ENCODE measurements at places on chromosomes 13 and 19.

- no peak for DNase-seq
Observed at GRCh38 chr13:65606622-65607021, 1623.5 kb downstream of the PCDH9 start.

DNA sequence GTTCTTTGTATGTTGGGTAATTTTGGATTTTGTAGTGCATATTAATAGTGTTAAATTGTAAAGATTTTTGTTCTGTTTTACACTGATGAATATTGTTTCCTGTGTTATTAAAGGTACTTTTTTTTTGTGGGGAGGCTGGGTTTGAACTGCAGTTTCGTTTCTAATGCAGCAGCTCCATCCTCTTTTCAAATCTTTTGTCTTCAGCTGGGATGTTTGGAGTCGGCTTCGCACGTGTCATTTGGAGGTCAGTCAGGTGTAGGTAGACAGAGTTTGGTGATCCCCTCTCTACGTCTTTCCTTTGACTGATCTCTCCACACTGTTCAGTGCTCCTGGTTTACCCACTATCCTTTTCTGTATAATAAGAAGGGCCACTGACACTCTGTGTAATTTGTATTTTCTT lies 30.3 kb downstream of the TDRD3 start:
- DNase-seq = no peak

- DNase-seq = no peak
Observed at GRCh38 chr13:109160357-109160756, 530.9 kb downstream of the MYO16 start.

GRCh38 chr19:6451583-6452222 lies 7.9 kb downstream of the SLC25A23 start:
- DNase-seq = no peak

- no peak for DNase-seq
Observed at GRCh38 chr13:36515466-36515865, 83.2 kb downstream of the CCNA1 start.

GRCh38 chr19:28292822-28293500 lies 920.0 kb downstream of the UQCRFS1 start:
- DNase-seq = no peak

DNA sequence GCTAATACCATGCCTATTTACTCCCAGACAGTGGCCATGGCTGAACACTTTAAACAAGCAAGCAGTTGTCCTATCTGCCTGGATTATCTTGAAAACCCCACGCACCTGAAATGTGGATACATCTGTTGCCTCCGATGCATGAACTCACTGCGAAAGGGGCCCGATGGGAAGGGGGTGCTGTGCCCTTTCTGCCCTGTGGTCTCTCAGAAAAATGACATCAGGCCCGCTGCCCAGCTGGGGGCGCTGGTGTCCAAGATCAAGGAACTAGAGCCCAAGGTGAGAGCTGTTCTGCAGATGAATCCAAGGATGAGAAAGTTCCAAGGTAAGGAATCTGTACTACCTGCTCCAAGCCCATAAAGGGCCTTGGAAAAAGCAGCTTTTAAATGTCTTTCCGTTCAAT lies 8.6 kb downstream of the RFPL4AL1 start:
- no peak for DNase-seq

DNA sequence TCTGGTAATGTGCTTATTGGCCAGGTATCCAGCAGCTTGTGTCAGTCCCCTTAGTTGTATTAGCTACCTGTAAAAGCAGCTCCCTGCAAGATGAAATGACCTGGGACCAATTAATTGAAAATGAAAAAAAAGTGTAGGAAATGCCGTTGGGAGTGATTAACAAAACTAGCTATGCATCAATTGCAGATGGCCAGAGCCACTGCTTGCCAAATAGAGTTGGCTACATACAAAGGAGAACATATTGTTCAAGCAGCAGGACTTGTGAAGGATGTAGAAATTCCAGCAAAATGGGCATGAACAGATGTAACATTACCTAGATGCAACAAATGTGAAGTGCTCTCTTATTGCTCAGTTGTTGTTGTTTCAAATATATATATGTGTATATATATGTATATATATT lies 300.5 kb downstream of the PCDH17 start:
- DNase-seq = no peak

GRCh38 chr13:94309997-94310855 lies 169.3 kb downstream of the DCT start:
- no peak for DNase-seq

- DNase-seq = no peak
Observed at GRCh38 chr13:105445796-105446195, 1089.7 kb downstream of the EFNB2 start.

DNA sequence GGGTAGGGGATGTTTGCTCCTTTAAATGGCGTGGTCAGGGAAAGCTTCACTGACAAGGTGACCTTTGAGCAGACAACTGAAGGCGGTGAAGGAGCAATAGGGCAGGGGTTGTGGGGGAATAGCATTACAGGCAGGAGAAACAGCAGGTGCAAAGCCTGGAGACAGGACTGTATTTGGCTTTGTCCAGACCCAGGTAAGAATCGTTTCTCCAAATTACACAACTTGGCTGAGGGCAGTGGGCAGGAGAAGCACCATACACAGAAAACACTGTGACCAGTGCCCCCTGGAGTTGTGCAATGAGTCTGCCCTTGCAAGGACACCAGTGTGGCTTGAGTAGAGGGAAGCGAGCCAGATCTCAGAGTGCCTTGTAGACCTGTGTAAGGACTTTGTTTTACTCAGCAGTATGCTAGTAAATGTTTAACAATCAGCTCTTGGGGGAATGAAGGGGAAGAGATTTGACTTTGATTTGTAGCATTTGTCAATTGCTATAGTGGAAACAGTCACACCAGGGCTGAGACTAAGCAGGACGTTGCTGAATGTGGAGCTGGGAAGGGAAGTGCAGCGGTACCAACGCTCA lies 360.0 kb downstream of the DCT start:
- DNase-seq = no peak

- DNase-seq = no peak
Observed at GRCh38 chr13:50677687-50678463, 165.6 kb downstream of the DLEU7 start.

DNA sequence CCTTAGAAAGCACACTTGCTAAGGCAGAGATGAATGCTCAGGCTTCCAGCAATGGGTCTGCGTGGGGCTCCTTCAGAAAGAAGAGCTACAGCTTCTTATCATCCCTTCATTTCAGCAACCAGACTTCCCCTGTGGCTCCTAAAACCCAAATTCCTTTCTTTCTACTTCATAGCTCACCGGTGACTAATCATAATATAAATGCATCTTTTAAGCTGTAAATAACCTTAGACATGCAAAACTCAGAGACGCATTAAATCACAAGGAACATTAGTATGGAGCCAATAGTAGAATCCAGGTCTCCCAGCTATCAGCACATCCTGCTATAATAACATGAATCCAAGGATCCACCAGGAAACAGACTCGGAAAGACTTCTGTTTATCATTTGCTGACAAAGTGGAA lies 375.6 kb downstream of the COG6 start:
- DNase-seq = no peak

DNA sequence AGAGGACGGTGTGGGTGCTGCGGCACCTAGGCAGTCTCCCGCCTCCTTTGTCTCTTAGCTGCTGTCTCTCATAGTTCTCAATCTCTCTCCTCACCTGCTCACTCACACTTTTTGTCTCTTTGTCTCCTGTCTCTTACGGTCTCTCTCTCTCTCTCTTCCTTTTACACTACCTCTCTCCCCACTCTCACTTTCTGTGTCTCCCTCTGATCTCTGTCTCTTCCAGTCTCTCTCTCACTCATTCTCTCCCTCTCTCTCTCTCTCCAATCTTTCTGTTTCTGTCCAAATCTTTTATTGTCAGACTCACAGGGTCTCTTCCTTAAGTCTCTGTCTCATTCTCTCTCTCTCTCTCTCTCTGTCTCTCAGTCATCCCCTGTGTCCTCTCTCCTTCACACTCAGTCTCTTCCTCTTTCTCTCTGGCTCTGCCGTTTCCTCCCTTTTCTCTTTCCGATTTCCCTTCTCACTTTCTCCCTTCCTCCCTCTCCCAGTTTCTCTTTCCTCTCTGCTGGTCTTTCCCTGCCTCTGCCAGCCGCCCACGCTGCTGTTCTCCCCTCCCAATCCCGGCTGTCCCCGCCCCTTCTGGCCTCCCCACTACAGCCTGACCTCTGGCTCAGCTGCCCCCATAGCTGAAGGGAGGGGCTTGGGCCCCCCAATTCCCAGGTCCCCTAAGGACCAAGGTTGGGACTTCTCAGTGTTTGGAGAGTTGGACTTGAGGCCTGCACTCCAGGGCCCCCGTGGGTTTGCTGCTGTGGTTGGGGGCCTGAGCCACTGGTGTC lies at the start of gene PLEKHA4:
Gene PLEKHA4 (minus strand): TSS at position 504 of the 773 bp plus-strand sequence. CDS start 997 bp downstream, outside the sequence.
- no peak for DNase-seq

GRCh38 chr13:32491028-32491427 lies 47.6 kb downstream of the N4BP2L2 start:
- DNase-seq = no peak

DNA sequence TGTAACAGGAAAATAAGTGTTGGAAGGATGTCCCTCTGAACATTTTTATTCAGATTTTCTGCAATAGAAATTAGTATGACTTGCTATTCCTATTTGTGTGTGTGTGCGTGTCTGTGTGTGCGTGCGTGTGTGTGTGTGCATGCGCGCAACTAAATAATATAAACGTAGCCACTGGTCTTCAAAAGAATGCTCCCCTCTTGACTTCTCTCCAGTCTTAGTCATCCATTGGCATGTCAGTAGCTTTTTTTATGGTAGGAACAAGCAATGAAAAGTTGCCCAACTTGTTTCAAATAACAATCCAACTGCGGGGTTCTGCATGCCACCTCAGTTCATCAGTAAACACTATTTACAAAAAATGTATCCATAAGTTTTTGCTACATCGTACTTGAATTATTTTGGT lies 249.6 kb downstream of the GPC6 start:
- no peak for DNase-seq

DNA sequence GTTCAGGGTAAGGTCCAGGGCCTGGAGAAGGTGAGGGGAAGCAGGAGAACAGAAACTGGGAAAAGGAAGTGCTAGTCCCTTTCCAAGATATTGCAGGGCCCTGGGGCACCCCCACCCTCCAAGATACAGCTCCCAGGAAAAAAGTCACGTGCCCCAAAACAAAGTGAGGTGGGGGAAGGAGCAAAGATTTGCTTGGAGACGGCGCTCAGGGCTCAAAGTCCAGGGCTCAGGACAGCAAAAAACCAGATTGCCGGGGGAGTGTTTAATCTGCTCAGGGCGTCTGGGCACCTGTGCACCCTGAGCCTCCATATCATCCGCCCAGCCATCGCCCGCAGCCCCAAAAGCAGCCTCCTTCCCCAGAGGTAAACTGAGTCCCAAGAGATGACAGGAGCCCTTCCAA lies 6.3 kb downstream of the SMIM24 start:
- DNase-seq = no peak

DNA sequence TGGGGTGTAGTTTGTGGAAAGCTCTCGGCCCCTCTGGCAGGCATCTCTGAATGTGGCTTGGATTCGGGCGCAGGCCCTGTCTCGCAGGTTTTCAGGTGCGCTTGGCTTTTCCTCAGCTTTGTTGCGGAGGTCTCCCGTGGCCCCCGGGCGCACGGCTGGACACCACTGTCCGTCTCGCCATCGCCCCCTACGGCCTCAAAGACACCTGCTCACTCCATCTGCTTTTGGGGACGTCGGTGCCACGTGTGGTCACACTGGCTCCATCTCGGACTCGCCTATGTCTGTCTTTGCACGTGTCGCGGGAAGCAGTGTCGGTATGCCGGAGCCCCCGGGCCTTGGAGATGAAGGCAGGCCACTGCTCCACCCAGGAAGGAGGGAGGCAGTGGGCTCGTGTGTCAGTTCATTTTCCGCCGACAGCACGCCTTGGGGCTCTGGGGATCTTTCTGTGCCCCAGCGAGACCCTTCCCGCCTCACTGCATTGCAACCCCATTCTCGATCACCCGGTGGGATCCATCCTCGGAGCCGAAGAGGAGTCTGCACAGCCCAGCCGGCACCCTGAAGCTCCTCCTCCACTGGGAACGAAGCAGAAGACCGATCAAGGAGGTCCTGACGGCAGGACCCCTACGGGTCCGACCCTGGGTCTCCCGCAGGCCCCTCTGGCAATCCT lies 42.1 kb downstream of the ZNF146 start:
- no peak for DNase-seq

DNA sequence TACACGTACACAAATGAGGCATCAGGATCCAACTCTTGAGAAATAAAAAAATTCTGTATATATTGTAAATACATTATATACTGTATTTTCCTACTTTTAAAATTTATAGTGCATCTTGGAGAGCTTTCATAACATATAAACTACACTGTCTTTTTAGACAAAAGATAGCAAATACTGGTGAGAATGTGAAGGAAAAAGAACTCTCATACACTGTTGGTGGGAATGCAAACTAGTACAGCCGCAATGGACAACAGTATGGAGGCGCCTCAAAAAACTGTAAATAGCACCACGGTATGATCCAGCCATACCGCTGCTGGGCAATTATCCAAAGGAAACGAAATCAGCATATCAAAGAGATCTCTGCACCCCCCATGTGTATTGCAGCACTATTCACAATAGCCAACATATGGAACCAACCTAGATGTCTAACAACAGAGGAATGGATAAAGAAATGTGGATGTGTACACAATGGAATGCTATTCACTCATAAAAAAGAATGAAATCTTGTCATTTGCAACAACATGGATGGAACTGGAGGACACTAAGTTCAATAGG lies 292.4 kb downstream of the EFNB2 start:
- no peak for DNase-seq

GRCh38 chr13:85808811-85809210 lies 9.6 kb upstream of the SLITRK6 start:
- no peak for DNase-seq

DNA sequence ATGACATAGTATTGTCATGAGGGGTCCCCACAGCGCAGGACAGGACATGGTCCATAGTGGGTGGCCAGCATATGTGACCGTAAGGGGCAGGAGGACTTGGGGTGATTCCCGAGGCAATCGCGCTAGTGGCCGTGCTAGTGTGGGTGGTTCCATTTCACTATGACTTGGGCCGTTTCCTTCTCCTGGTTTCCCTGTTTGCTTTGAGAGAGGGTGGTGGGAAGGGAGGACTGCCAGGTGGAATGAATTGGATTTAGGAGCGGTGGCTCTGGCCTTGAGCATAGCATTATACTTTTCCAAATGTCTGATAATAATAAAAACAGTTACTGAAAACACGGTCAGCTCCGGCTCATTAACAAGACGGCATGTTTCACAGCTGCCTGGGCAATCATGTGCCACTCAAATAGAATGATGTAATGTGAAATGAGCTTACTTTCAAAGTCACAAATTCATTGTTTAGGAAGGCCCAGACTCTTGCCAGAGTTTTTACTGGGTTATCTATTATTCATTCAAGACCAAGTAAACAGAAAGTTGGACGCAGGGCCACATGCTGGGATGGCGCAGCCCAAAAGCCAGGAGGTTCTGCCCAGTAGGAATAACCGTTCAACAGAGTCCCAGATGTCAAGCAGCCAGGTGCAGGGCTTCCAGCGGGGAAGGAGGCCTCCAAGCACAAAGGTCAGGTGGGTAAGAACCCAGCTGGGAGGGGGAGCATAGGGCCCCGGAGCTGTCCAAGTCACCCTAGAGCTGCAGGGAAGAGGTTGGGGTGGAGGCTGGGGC lies 19.6 kb upstream of the SLC15A1 start:
- no peak for DNase-seq

GRCh38 chr19:10321417-10321797 lies 5.6 kb upstream of the FDX2 start:
- no peak for DNase-seq

Data from activated T-cell treated with anti-CD3 and anti-CD28 coated beads, Interleukin-2, amount 50 U/mL, for 24 hours (primary cell).